Lung (tissue), 17 donors: ENCODE measurements at places on chromosomes 6 and 20. TPM values are rescaled to one million over a fixed set of nuclear protein-coding genes. Genes with fewer than 3 reads are reported as not detected.
A peak's percentile ranks its signal among the peaks of the same experiment; 100 is the strongest.

DNA sequence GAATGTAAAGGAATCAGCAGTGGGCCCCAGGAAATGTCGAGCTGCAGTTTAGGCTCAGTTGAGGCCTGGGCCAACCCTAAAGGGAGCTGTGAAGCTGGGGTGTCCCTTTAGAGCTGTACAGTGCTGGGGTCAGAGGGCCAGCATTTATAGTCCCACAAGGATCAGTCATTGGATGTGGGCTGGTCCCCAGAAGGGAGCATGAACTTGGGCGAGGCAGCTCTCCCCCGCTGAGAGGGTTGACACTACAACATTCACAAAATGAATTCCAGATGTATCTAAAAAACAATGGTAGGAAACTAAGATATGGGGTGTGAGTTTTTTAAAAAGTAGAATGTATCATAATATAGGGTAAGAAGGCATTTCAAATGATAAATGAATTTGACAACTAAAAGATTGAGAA lies 29.7 kb upstream of the TMX4 start:
- no peak for DNase-seq
- H3K27me3 ChIP-seq = no peaks in the 10 kb centered on the region
- H3K4me3 ChIP-seq = no peak overlapping the region
- no peak overlapping the region for H3K27ac ChIP-seq
- no peaks in the 10 kb centered on the region for H3K36me3 ChIP-seq
- no peaks in the 10 kb centered on the region for H3K4me1 ChIP-seq

GRCh38 chr20:2289475-2289874 lies 6.3 kb upstream of the TGM3 start:
- no peaks in the 10 kb centered on the region for H3K36me3 ChIP-seq
- DNase-seq = peak; percentile 41
- no peak overlapping the region for H3K4me3 ChIP-seq
- H3K4me1 ChIP-seq = peaks cover 2% of the 10 kb centered on the region
- H3K27ac ChIP-seq = peak overlapping the region; percentile 2

- H3K36me3 ChIP-seq = no peaks in the 10 kb centered on the region
- no peaks in the 10 kb centered on the region for H3K4me1 ChIP-seq
- H3K27me3 ChIP-seq = no peaks in the 10 kb centered on the region
Observed at GRCh38 chr20:39822667-39823066, 860.5 kb downstream of the DHX35 start.

DNA sequence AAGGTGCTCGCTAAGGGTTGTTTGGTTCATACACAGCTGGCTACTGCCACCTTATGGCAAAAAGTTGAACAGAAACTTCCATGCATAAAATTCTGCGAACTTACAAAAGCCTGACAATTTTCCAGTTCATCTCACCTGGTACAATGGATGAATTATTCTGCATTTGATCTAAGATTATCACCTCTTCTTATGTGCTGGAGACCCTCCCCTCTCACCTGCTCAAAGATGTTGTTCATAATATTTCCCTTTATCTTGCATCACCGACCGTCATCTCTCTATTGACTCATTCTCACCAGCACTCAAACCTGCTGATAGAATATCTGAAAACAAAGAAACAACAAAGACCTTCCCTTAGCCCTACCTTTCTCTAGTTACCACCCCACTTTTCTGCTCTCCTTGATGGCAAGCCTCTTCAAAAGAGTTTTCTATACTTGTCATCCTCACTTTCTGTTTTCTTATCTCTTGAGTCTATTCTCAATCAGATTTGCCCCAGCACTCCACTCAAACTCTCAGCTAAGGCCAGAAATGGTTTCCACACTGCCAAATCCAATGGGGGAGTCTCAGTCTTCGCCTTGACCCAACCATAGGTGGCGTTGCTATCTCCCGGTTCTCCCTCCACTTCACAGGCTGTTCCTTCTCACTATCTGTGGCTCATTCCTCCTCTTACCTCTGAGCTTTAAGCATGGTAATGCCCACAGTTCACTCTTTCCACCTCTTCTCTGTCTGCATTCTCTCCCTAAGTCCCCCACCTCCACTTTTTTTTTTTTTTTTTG lies 25.8 kb downstream of the SNRNP48 start:
- peaks cover 4% of the 10 kb centered on the region for H3K36me3 ChIP-seq
- peak; percentile 82 for DNase-seq
- no peak overlapping the region for H3K4me3 ChIP-seq
- no peaks in the 10 kb centered on the region for H3K4me1 ChIP-seq
- no peaks in the 10 kb centered on the region for H3K27me3 ChIP-seq
- no peak overlapping the region for H3K27ac ChIP-seq

The TMEM74B gene
- total RNA-seq = 10.9 TPM

The PI16 gene
- 1.7 TPM for total RNA-seq
